Activated effector memory CD4-positive, alpha-beta T cell treated with Interleukin-2 at 50 U/mL for 16 hours (primary cell): ENCODE measurements at places on chromosomes 2 and 18.

DNA sequence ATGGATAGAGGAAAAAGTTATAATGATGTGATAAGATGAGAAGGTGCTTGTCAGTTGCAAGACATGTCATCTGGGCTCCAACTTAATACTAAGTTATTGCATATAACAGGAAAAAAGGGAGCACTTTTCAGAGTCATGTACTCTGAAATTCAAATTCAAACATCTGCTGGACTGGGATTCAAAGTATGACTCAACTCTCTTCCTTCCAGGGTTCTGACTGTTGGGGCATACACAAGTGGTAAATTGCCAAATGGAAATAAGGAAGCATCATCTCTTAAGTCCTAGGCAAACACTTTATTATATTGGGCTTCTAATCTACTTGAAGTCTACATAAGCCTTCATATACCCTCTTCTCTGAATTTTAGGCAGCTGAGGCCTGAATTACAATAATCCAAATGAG, 44.9 kb downstream of the ZBTB14 start:
- DNase-seq: no peak

DNA sequence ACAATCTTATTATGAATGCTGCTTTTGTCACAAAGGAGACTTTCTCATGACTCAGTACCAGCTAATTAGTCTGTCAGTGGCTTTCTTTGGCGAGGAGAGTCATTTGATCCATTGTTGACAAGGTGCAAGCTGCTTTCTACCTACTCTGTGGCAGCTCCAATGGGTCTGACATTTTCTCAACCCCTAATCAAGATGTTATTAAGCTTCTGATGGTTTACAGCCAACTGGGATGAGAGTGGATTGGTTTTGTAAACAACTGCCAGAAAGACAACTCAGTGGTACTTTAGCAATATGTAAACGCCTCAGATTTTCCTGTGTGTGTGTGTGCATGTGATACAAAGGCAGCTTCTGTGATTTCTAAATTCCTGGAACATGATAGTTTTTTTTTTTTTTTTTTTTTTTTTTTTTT, 8.2 kb upstream of the CLIP4 start:
- DNase-seq: no peak

- DNase-seq: no peak
These were observed 65.5 kb downstream of the BCL2L11 start for GRCh38 chr2:111186121-111186715.

GRCh38 chr18:35728676-35729075, 147.1 kb downstream of the GALNT1 start:
- no peak for DNase-seq

DNA sequence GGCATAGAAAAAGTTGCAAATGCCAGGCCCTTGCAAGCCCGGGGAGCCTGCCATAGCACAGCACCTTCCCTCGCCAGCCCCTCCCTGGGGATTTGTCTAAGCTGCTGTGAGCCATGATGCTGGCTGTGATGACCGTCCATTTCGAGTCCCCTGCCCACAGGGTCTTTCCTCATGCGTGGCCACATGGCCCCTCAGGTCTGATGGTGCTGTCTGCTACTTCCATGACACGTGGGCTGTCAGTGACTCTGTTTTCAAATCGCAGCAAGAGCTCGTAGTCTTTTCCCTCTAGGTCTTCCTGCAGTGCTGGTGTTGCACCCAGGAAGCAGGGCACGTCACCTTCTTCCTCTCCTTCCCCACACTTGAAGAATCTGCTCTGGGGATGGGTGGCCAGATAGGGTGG, 15.5 kb upstream of the GNAL start:
- DNase-seq: no peak

- DNase-seq: no peak
These were observed 99.4 kb upstream of the NCK2 start for GRCh38 chr2:105645031-105645937.
